ENCODE measurements at places on chromosomes 3 and 15.

- no peak for DNase-seq
Observed at GRCh38 chr3:57852896-57853295, 96.8 kb downstream of the SLMAP start.

DNA sequence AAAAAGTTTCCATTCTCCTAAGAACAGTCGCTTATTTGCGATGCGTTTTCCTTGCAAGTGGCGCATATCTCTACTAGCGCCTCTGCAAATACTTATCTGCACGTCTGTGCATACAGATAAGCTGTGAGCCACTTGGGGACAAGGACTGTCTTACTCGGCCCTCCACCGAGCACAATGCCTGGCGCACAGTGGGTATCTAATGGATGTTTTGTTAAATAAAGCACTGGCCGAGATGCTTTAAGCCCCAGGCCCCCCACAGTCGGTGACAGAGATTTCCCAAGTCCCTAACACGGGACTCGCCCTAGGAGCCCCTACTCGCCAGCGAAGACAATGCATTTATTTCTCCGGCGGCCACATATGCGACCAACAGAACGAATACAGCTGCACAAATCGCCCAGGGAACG is 503 bp downstream of the HLTF start:
- peak; percentile 7 for DNase-seq

- no peak for DNase-seq
Observed at GRCh38 chr3:14236902-14237301, 58.3 kb downstream of the LSM3 start.

DNA sequence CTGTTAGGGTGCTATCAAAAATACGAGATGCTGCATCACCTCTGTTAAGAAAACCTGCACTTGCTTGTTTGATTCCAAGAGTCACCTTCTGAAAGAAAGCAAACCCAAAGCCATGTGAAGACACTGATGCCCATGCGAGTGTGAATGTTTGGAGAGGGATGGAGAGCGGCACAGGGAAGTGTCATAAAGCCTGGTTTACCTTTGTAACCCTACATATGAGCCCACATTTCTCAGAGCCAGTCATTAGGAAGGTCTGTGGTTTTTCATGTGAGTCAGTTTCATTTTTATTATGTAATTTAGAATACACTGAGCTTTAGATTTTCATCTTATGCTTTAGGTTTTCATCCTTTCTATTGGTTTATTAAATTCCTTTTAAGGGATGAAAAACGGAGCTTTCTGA is 896.8 kb downstream of the ROBO1 start:
- DNase-seq, result no peak

DNA sequence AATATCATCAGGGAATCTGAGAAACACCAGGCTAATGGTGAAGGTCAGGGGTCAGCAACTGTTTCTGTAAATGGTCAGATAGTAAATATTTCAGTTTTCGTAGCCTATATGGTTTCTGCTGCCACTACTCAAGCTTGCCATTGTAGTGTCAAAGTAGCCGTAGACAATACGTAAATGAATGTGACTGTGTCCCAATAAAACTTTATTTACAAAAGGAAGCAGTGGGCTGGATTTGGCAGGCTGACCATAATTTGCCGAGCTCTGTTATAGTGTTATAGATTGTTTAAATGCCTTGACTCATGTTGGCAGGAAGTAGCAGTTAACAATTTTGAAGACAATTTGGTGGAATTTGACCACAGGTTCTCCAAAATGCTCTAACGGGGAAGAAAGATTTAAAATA is 548.2 kb downstream of the FOXP1 start:
- DNase-seq, result no peak

- no peak for DNase-seq
Observed at GRCh38 chr15:35289024-35289617, 204.0 kb upstream of the NANOGP8 start.

- no peak for DNase-seq
Observed at GRCh38 chr15:101046826-101047225, 127.7 kb downstream of the LRRK1 start.

GRCh38 chr3:77247061-77247460 is 207.2 kb downstream of the ROBO2 start:
- DNase-seq, result no peak

- peak; percentile 17 for DNase-seq
Observed at GRCh38 chr3:18442756-18443664, 17.9 kb upstream of the SATB1 start.

GRCh38 chr3:21049334-21050062 is 701.5 kb downstream of the ZNF385D start:
- DNase-seq, result no peak

DNA sequence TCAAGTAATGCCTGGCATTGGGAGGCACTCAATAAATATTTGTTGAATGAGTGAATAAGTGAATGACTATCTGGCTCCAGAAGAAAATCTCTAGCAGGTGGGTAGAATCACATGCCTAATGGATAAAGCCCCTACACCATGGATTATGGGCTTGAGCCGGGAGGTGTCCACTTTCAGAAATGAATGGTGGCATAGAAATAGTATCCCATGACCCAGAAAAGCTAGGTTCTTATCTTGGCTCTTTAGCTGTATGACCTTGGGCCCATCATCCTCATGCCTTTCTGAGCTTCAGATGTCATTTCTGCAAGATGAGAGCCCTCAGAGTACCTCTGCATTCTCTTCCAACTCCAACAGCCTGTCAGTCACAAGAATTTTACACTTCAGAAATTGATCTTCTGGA is 37.3 kb upstream of the TNIK start:
- DNase-seq, result no peak

DNA sequence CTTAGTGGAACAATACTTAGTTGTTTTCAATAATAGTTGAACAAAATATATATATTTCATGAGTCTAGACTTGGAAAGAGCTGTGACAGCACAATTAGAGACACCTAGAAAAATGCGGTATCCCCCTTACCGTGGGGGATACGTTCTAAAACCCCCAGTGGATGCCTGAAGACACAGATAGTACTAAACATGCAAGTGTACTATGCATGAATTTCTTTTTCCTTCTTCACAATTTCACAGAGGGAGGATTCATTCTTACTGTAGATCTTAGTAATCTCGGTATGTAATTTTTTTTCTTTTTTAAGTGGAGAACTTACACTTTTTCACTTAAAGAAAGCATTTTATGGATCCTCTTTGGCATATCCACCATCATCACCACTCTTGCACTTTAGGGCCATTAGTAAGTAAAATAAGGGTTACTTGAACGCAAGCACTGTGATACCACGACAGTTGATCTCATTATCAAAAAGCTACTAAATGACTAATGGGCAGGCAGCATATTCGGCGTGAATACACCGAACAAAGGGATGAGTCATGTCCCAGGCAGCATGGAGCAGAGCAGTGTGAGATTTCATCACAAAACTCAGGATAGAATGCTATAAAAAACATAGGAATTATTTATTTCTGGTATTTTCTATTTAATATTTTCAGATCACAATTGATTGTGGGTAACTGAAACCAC is 72.3 kb upstream of the ZNF280D start:
- no peak for DNase-seq

- no peak for DNase-seq
Observed at GRCh38 chr15:45320581-45321205, 57.7 kb downstream of the GATM start.

DNA sequence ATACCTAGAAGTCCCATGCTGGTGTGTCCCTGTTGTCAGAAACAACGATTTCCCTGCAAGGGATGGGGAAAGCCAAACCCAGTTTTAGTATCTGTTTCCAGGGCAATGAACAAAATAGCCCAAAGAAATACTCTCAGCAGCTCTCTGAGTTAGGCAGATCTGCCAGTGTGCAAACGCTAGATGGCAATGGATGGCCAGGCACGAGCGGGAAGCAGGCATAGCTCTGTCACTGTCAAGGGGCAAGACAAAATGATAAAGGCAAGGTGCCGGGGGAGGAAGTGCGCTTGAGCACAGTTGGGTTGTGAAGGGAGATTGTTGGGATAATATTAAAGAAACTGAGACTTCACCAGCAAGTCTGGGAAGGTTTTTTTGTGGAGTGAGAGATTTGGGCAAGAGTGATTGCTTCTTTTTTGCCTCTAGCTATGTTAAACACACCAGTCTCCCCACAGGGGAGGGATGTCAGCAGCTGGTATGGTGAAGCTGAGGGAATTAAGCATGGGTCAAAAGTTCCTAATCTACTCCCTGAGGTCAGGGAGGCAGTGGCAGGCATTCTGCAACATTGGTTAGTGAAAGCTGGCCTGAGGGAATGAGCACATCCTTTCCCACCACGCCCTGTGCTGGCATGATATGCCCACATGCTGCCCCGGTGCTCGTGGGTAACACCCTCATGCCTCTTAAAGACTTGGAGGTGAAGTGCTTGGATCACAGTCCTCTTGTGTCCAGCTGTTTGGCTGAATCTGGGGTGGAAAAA is 117.5 kb downstream of the PDCD6IP start:
- no peak for DNase-seq

DNA sequence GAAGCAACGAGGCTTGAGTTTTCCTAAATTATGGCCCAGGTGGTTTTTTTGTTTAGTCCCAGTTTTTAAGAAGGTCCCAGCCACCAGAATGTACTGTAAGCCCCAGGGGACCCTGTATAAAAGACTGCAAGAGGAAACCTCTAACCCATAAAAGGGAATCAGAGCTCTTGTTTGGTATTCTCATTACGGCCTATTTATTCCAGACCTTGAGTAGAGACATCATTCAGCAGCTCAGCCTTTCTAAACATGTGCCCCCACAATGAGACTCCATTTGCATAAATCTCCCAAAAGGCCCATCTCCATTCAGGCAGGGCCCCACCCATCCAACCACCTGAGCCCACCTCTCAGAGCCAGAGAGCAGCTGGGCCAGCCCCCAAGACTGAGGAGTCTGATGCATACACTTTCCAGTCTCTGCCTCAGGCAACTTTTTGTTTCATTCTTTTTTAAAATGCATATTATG is 25.7 kb downstream of the ZDHHC3 start:
- DNase-seq, result no peak

DNA sequence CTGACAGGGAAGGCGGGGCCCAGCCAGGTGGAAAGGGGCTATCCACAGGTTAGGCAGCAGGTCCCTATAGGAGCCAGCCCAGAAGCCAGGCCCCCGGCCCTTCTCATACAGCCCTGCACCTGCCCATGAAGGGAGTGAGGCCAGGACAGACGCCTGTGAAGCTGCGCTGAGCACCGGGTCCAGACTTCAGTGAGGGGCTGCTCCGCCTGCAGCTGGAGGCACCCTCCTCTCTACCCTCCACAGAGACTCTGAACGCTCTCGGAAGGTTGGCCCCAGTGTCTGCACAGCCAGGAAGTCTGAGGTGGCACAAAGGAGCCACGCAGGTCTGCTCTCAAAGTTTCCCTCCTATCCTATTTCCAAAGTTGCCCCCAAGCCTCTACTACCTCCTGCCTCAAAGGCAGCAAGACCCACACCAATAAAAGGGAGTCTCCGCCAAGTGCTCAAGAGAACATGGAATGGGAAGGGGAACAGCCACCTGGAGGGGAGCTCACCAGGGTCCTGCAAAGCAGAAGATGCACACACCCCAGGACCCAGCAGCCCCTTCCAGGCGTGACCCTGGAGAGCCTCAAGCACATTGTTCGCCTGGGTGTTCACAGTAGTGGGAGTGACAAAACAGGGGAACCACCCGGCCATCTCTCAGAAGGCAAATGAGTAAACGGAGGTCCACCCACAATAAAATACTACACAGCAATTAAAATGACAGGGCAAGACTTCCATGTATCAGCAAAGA is 19.5 kb downstream of the XXYLT1 start:
- DNase-seq, result no peak

GRCh38 chr15:81052046-81052445 is 51.3 kb downstream of the TLNRD1 start:
- DNase-seq, result no peak

DNA sequence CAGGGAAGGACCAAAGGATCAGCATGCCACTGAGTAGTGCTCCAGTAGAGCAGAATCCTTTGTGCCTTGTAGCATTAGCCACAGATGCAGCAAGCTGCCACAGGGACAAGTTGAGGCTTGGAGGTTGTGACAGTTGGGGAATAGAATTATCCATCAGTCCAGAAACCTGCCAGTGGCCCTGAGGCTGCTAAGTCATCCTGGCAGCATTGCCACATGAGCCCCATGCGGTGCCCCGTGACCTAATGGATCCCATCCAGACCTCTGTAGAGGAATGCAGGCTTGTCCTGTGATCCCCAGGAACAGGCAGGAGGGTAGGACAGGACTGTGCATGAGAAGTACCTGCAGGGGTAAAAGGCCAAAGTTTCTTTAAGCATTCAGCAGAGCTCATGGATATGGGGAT is 51.7 kb downstream of the BOC start:
- DNase-seq, result no peak

DNA sequence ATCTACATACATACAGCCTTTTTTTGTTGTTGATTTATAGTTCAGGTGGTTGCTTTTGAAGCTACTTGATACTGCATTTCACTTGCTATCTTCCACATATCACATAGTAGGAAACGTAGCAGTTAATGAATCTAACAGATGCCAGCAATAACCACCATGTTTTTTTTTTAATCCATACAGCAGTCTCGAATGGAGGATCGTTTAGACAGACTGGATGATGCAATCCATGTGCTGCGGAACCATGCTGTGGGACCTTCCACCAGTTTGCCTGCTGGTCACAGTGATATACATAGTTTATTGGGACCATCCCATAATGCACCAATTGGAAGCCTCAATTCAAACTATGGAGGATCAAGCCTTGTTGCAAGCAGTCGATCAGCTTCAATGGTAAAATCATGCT is 123.2 kb upstream of the CGNL1 start:
- DNase-seq, result no peak

- no peak for DNase-seq
Observed at GRCh38 chr3:109161487-109162123, 25.1 kb downstream of the C3orf85 start.

DNA sequence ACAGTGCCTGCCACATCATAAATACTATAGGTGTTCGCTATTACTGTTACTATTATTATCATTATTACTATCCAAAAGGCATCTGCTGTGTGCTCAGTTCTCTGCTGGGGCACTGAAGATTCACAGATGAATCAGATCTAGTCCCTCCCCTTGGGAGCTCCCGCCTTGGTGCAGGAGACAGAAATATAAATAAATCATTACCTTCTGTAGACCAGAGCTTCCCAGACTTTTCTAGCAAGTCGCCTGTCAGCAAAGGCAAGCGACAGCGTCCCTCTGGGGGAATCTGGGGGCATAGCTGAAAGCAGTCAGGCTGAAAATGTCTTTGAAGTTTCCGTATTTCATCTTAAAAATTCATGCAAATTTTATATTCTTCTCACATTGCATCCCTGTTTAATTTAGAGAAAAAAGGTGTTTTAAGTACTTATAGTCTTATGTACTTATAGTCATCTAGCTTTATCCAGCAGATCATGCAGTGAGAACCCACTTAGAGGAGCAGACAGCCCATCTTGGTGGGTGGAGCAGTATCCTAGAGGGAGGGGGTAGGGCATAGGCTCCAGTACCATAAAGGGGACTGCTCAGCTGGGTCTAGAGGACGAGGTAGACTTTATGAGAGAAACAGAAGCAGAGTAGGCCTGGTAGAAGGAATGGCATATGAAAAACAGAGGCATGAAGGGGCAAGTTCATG is 10.4 kb upstream of the BRPF1 start:
- no peak for DNase-seq

DNA sequence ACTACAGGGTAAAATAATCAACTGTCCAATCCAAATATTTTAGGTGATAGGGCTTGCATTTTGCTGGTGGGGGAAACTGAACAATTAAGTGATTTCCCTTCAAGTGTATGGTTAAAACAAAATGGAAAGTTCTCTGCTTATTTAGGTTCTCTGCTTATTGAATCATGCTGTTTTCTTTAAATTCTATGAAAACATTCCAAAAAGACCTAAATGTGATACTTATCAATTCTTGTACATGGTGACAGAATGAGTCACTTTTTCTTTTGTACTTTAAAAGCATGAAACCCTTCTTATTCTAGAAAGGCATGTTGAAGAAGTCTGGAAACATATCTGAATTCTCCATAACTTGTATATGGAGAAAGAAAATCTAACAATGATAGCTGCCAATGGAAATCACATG is 192.6 kb downstream of the FMN1 start:
- no peak for DNase-seq
